Occipital lobe (tissue), 3 donors: ENCODE measurements at places on chromosomes 1 and 21. TPM values are rescaled to one million over a fixed set of nuclear protein-coding genes. Genes with fewer than 3 reads are reported as not detected.

LIN28A gene
- total RNA-seq: not detected

HSPA6 gene
- 0.31 TPM for total RNA-seq

RNF11 gene
- 148 TPM for total RNA-seq

ZFP69B gene
- total RNA-seq: 22.0 TPM

ABL2 gene
- total RNA-seq: 36.5 TPM

AJAP1 gene
- 7.3 TPM for total RNA-seq

CREG1 gene
- 45.4 TPM for total RNA-seq

NBPF3 gene
- 9.5 TPM for total RNA-seq

XKR8 gene
- 3.4 TPM for total RNA-seq

SPRR2F gene
- total RNA-seq: not detected

NTRK1 gene
- not detected for total RNA-seq

MRPL24 gene
- total RNA-seq: 10.6 TPM

SPRR2B gene
- total RNA-seq: not detected

LCE1B gene
- not detected for total RNA-seq

UQCRHL gene
- total RNA-seq: 2.7 TPM

FAM89A gene
- total RNA-seq: 6.7 TPM

NIBAN1 gene
- 2.8 TPM for total RNA-seq

CR2 gene
- total RNA-seq: not detected

KCNK2 gene
- 91.9 TPM for total RNA-seq

OR2T33 gene
- not detected for total RNA-seq

C1orf94 gene
- 0.31 TPM for total RNA-seq

ANXA9 gene
- not detected for total RNA-seq

SPATA1 gene
- total RNA-seq: 1.9 TPM

KHDRBS1 gene
- 87.2 TPM for total RNA-seq

BRDT gene
- total RNA-seq: not detected

INTS7 gene
- 39.5 TPM for total RNA-seq

OR10J1 gene
- total RNA-seq: not detected

MORC3 gene
- total RNA-seq: 119 TPM

C1orf74 gene
- total RNA-seq: 2.8 TPM
